Activated CD4-positive, CD25-positive, alpha-beta regulatory T cell (primary cell): ENCODE measurements at places on chromosomes 11 and 22.

DNA sequence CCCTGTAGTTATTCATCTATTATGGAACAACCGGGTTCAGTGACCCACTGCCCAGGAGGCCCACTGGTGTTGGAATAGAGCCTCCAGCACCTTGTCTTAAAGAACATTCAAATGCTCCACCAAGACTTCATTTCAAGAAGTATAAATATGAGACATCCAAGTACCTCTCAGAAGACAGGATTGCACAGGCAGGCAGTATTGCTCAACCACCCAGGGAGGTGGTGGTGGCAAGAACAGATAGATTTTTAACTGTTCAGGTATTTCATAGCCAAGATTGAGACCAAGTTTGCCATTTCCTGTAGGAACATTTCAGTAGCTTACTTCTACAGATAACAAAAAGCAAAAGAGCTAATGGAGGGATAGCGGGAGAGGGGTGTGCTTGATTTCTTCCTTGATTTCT, 78.7 kb downstream of the COMMD9 start:
- no peak for DNase-seq

DNA sequence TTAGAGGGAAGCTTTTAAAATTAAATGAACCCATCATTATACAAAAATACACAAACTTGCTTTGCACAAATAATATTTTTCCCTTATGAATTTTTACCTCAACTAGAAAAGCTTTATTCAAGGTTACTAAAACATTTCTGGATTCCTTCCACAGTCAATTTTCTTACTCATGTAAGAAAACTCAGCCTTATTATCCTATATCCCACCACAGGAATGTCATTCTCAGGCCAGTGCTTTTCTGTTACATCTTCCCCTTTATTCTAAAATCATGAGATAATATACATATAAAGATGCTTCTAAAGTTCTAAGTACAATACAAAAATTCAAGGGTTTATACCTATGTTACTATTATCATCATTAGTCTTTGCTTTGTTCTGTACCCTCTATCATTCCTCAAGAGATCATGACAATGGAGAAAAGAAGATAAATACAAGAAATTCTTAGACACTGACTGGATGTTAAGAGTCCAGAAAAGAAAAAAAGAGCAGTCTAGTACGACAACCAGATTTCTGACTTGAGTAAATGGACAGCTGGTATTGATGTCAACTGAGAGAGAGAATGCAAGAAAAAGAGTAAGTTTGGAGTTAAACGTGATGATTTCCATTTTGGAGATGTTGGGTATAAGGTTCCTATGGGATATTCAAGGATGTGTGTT, 60.3 kb downstream of the MTMR2 start:
- DNase-seq, result no peak

DNA sequence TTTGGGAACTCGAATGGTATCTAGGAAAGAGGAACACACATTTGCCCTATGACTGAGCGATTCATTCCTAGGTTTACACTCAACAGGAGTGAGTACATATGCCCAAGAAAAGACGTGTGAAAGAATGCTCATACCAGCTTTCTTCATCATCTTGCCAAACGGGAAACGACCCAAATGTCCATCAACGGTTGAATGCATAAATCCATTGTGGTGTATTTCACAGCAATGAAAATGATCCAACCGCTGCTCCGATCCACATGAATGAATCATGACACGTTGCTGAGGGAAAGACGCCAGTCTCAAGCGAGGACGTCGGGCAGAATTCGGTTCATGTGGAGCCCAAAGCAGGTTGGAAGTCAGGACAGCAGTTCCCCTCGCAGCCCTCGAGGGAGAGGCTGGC, 71.5 kb downstream of the CYTH4 start:
- DNase-seq, result no peak

DNA sequence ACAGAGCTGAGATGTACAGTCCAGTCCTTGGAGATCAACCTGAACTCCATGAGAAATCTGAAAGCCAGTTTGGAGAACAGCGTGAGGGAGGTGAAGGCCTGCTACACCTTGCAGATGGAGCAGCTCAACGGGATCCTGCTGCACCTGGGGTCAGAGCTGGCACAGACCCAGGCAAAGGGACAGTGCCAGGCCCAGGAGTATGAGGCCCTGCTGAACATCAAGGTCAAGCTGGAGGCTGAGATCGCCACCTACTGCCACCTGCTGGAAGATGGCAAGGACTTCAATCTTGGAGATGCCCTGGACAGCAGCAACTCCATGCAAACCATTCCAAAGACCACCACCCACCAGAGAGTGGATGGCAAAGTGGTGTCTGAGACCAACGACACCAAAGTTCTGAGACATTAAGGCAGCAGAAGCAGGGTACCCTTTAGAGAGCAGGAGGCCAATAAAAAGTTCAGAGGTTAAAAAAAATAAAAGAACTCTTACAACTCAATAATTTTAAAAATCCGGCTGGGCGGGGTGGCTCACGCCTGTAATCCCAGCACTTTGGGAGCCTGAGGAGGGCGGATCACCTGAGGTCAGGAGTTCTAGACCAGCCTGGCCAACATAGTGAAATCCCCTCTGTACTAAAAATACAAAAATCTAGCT, 69.9 kb upstream of the RTL6 start:
- DNase-seq, result no peak

GRCh38 chr11:79019277-79019676, 421.6 kb downstream of the TENM4 start:
- DNase-seq, result no peak

- DNase-seq, result no peak
Observed at GRCh38 chr11:45335434-45335833, 49.3 kb upstream of the SYT13 start.

DNA sequence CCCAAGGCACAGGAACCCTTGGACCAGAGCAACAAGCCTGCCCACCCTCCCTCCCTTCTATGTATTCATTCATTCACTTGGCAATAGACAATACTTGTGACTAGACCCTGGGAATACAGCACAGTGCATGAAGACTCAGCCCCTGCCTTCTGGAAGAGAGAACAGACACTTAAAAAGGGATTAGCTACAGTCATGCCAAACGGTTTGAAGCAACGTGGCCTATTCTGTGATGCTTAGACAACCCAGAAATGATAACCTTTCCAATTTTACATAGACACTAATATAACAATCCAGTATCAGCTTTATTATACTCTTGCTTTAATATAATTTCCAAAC, 52.6 kb downstream of the KREMEN1 start:
- no peak for DNase-seq

- no peak for DNase-seq
Observed at GRCh38 chr11:5285703-5286340, 15.9 kb downstream of the OR51B4 start.

- DNase-seq, result no peak
Observed at GRCh38 chr11:132116516-132116915, 746.1 kb downstream of the NTM start.

GRCh38 chr22:32076761-32077084, 33.7 kb downstream of the SLC5A1 start:
- DNase-seq, result no peak

DNA sequence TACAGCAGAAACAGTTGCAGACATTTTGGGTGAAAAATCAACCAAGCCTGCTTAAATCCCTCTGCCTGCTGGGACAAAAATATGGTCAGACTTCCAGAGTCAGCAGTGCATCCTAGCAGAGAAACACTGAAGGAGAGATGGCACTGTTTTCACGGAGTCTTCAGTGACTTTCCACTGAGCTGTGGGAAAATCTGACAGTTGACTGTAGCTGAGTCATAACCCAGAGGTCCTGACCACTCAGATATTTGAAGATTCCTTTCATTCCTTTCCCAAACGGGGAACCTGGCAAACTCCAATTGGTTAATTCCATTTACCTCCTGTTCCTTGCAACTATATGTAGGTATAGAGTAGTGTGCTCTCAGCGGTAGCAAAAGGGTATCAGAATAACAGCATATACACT, 20.9 kb upstream of the UPB1 start:
- DNase-seq, result no peak

GRCh38 chr11:8947230-8947943, 4.6 kb upstream of the ASCL3 start:
- DNase-seq, result no peak

- DNase-seq, result no peak
Observed at GRCh38 chr11:67041602-67042001, 15.0 kb upstream of the RHOD start.

DNA sequence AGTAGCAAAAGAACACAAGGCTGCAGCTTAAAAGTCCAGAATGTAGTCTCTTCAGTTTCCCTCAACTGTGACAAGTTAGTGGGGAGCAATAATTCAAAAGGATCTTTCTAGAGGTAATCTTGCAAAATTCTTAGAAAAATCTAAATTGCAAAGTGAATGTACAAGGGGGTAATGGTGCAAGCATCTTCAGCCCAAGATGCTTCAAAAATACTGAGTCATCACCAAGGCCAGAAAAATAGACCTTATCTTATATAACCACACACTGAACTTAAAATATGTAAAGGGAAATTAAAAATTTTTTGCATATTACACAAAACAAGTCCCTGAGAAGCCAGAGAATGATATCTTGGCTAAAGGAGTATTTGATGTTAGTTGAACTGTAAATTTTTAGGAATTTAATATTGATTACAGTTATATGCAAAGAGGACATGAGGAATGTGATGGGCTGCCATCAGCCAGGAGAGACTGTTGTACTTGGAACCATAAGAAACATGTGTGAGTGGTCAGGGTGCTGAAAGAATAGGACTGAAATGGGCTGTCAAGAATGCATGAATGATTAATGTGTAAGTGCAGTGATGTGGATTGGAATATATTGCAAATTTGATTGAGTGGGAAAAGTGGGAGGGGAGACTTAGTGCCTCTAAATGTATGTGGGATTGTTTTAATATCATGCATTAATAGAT, 85.7 kb upstream of the LIN7C start:
- DNase-seq, result no peak

- DNase-seq, result no peak
Observed at GRCh38 chr22:37679670-37680069, 4.2 kb downstream of the LGALS1 start.

- no peak for DNase-seq
Observed at GRCh38 chr11:121437018-121437685, 15.0 kb upstream of the SORL1 start.
